CD8-positive, alpha-beta T cell (primary cell): ENCODE measurements at places on chromosomes 3 and 15.

GRCh38 chr3:172189987-172190603 lies 150.7 kb downstream of the FNDC3B start:
- no peak for DNase-seq

- DNase-seq = no peak
Measured at GRCh38 chr15:51401051-51401780, 59.8 kb downstream of the GLDN start.

GRCh38 chr3:89558711-89559110 lies 451.3 kb downstream of the EPHA3 start:
- DNase-seq = no peak

DNA sequence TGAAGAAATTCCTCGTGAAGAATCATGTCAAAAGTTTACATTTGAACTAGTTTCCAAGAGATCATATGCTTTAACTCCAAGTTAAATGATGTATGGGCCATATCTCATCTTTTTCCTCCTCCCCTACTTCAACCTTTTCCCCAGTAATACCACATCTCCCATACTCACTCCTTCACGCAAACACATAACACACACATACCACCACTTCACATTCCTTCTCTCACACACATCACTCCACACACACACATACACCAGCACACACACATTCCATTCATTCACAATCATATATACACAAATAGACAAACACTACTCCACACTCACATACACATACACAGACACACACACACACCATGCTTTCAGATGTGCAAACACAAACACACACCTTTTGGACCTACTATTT lies 769.0 kb upstream of the NR2F2 start:
- no peak for DNase-seq

DNA sequence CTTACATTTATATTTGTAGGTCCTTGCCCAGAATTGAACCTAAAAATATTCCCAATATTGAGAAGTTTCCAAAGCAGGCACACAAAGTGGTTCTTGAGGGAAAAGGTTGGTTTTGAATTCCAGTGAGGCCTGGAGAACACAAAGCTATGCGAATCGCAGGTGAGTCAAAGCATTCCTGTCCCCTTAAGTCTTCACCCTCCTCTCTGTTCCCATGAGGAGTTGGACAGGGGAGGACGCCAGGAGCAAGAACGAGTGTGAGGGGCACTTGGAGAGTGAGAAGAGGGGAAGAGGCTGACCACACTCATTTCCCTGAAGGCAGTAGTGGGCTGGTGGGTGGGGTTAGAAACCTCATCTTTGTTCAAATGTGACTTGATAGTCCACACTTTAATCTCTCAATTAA lies 185.8 kb upstream of the EOMES start:
- DNase-seq = no peak

DNA sequence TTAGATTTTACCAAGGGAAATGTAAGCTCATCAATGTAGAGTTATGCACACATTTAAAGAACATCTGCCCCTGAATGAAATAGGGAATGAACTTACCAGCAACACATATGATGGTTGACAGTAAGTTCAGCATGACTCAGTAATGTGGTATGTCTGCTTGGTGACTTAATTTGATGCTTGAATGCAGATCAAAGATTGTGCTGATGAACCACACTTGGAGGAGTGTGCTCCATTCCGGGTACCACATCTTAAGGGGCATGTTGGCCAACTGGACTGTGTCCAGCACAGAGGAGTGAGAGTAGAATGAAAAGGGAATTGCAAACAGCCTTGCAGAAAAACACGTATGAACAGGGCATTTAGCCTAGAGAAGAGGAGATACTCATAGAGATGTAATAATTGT lies 171.0 kb upstream of the RARB start:
- no peak for DNase-seq

DNA sequence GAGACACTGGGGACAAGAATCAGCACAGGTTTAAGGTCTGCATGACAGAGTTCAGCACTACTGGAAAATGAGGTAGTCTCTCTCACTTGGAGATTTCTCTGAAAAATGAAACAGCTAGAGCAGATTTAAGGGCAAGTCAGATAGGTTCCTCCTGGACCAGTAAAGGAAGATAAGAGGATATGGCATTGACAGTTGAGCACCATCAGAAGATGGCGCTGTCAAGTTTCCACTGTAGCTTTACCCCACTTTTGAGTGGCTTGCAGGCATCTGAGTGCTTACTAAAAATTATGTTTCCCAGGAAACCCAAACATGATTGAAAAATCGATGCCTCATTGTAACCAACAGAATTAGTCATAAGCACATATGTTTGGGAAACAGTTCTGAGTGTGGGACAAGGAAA lies 407.2 kb upstream of the UBE2E2 start:
- DNase-seq = no peak

DNA sequence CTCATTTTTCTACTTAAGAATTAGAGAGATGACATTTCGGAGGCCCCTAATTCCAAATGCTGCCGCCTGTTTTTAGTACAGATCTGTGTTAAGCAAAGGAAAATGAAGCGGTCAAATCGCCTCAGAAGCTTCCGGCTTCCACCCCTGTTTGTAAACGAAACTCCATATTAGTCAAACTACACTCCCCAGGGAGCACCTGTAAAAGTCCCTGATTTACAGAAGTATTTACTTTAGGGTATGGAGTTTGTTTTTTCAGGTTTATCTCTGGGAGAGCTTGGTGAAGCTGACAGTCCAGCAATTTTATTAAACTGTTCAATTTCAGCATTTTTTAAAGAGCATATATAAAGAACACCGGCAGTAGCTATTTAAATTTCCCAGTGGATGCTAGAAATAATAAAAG lies 319.8 kb downstream of the FHIT start:
- no peak for DNase-seq

GRCh38 chr3:121759541-121760202 lies 10.1 kb upstream of the GOLGB1 start:
- DNase-seq = no peak

DNA sequence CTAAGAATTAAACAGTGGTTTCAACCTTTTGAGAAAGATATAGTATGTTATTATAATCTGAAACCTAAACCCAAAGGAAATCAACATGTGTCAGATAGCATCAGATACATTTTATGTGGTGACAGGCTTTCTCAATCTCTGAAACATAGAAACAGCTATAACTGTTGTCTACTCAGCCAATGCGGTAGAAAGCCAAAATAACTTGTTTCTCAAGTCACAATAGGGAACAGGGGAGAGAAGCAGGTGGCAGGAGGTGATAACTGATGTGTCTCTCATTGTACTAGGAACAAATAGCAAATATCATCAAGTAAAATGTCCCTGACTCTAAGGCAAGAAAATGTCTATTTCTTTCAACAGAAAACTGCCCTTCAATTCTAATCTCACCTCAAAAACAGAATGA lies 38.6 kb downstream of the DENND6A start:
- DNase-seq = no peak

- peak; percentile 69 for DNase-seq
Measured at GRCh38 chr3:58585005-58585786, 8.0 kb upstream of the FAM107A start.

GRCh38 chr3:188184649-188185048 lies 30.7 kb downstream of the LPP start:
- DNase-seq = no peak

GRCh38 chr15:90367576-90367975 lies 15.5 kb downstream of the ZNF774 start:
- DNase-seq = no peak

GRCh38 chr3:148950806-148951205 lies 40.5 kb upstream of the GYG1 start:
- no peak for DNase-seq
